ENCODE measurements at places on chromosomes 11 and 22.

DNA sequence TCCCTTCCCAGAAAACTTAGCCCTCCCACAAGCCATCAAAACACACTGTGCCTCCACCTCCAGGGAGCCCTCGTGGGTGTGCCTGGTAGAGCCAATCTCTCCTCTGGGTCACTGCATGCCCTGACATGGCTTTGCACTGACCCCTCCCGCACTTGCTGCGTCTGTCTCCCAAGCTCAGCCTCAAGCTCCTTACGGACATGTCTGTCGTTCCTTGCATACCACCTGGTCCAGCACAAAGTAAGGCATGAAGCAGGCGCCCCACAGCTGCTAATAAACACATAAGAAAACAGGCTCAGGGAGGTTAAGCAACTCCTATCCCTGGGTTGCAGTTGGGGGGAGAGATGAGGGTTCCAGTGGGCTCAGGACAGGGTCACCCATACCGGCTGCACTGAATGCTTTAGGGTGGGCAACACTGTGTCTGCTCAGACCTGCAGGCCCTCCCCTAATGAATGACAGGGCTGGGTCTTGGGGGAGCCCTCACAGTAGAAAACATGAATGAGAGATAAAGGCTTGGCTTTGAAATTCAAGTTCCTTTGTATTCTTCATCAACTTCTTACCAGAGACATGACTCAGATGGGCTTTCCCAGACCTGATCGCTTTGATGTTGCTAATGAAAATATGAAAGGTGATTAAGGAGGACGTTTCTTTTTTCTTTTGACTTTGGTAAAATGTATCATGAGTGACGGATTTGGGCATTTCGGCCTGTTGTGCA is 38.0 kb downstream of the PHF21B start:
- DNase-seq = no peak

DNA sequence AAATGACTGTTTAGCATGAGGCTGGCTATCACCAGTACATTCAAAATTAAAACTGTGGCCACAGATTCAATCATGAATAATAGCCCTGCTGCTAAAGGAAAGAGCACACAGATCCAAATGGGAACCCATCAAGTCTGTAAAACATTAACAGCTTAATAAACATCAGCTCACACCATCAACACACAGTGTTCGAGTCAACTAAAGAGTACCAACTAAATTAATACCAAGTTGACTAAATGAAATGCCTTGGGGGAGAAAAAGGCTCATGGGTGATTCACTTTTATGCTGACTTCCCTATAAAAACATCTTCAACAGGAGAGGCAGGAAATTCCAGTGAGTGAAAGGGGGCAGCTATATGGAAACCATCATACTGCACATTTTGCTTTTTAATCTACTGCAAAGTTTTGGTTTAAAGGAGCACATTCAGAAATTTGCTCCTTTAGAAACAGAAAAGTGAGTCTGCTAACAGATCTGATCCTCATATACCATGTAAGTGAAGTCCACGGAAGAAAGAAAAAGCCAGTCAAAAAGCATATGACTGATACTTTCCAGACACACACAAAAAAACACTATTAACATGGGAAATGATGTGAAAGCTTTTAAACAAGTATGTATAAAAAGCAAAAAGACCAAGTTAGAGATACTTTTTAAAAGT is 16.3 kb downstream of the LGR4 start:
- DNase-seq = no peak

GRCh38 chr11:31807799-31808667 is 3.1 kb downstream of the PAX6 start:
- no peak for DNase-seq

DNA sequence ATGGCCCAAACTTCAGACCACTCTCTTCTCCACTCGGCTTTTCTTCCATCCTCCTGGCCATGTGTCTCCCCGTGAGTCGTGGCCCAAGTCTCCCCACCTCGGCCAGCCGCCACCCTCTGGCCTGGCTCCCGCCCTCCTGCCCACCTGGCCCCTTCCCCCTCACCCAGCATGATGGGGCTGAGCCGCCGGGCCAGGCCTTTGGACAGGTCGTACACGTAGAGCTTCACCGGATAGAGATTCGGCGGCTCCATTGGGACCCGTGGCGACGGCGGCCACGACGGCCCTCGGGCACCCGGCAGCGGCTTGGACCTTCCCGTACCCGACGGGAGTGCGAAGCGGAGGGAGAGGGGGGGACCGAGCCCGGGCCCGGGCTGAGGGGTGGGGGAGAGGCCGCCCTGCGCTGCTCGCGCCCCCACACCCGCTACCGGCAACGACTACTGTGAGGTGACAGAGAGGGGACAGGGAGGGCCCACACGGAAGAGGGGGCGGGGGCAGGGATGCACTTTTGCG is at the start of gene DESI1:
Gene DESI1 (minus strand): TSS at position 455 of the 510 bp plus-strand sequence. CDS start 204 bp downstream, at position 251.
- DNase-seq = no peak

DNA sequence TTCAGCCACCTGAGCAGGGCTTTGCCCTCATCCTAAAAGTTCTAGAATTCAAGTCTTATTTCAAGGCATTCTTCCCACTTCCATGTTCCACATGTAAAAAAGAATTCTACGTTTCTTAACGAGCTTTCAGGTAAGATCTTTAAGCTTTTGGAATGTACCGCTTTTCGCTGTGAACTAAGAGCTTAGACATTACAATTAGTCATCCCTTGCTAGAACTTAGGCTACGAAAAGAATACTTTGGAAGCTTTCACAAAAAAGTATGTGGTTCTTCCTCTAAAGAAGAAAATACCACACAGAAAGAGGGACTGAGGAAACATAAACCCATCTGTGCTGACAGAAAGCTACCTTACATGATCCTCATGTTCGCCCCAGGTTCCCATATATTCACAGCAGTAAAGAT is 1.9 kb downstream of the NUMA1 start:
- DNase-seq = no peak

- DNase-seq = no peak
Measured at GRCh38 chr11:37710031-37710430, 1112.0 kb upstream of the RAG2 start.

DNA sequence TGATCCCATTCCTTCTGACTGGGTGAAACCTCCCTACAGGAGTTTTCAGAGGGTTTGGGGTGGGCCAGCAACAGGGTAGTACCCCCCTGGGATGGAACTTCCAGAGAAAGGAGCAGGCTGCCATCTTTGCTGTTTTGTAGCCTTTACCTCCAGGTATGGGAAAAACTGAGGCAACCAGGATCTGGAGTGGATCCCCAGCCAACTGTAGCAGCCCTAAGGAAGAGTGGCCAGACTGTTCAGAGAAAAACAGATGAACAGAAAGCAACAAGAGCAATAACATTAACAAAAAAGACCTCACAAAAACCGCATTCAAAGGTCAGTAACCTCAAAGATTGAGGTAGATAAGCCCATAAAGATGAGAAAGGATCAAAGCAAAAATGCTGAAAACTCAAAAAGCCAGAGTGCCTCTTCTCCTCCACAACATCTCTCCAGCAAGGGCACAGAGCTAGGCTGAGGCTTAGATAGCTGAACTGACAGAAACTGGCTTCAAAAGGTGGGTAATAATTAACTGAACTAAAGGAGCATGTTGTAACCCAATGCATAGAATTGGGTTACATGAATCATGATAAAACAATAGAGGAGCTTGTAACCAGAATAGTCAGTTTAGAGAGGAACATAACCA is 1288.6 kb upstream of the CNTN5 start:
- DNase-seq = no peak

GRCh38 chr22:21622919-21623647 is 6.7 kb downstream of the YDJC start:
- DNase-seq = no peak

GRCh38 chr11:96333191-96333719 is 9.7 kb downstream of the MAML2 start:
- no peak for DNase-seq

- DNase-seq = no peak
Measured at GRCh38 chr22:43630451-43630850, 181.7 kb downstream of the EFCAB6 start.

Measured in stimulated activated CD4-positive, alpha-beta T cell treated with anti-CD3 and anti-CD28 coated beads, TNF-alpha, amount 100 ng/mL, for 1 hour (primary cell).